ENCODE measurements at places on chromosomes 11 and 22.
A peak's percentile ranks its signal among the peaks of the same experiment; 100 is the strongest.

DNA sequence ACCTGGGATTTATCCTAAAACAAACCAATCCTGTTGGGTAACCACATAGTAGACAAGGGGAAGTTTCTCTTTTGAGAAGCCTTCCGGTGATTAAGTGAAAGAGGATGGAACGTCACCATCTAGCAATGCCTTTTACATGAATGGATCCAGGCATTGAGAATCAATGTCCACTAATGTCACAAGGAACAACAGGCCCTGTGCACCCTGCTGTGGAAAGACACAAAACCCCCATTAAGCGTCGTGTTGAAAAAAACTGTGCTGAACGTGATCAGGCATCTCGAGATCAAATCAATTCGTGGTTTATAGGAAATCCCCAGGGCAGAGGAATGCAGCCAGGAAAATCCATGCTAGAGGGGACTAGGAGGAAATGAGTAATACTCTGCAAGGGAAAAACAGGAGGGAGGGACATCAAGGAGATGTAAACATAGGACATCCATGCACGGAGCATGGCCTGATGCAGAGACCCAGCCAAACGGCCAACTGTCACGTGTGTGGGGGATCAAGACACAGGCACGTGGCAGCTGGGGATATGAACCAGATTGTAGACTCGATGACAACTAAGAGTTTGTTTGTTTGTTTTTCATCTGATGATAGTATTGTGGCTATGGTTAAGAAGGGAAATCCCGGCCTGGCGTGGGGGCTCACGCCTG is 38.6 kb upstream of the CARS1 start:
- no peak for DNase-seq

DNA sequence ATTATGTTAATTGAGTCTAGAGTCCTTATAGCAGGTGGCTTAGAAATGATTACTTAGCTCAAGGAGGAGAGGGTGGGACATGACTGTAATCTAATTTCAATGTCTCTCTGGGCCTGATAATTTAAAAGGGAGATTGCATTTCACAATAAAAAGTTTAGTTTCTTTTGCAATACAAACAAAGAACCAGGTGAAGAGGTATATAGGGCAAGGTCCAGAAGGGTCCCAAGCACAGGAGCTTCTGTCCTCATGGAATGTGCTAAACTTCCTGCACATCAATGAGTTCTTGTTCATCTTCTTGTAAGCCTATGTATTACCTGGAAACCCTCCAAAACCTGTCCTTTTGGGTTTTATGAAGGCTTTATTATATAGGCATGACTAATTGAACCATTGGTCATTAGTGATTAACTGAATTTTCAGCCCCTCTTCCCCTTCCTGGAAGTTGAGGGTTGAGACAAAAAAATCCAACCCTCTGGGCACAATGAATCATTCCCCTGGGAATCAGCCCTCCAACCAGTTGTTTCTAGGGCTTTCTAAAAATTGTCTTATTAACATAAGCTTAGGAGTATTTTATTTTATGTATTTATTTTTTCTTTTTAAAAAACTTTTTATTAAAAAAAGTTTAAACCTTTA is 37.6 kb downstream of the MS4A2 start:
- no peak for DNase-seq

DNA sequence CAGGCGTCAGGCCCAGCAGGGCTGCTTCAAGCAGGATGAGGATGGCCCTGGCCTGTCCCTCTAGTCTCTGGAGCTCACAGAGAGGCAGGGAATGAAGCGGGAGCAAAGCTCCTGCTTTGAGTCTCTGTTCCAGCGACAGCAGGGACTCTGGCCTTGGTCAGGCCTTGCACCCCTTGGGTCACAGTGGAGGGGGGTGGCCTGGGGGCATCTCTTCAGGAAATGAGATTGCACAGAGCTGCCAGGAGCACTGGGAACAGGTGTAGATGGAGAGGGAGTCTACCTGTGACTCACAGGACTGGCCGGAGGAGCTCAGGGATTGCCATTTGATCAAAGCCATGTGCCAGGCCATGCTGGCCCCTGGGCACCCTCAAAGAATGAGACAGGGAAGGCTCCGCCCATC is 1.6 kb downstream of the ANO1 start:
- no peak for DNase-seq

DNA sequence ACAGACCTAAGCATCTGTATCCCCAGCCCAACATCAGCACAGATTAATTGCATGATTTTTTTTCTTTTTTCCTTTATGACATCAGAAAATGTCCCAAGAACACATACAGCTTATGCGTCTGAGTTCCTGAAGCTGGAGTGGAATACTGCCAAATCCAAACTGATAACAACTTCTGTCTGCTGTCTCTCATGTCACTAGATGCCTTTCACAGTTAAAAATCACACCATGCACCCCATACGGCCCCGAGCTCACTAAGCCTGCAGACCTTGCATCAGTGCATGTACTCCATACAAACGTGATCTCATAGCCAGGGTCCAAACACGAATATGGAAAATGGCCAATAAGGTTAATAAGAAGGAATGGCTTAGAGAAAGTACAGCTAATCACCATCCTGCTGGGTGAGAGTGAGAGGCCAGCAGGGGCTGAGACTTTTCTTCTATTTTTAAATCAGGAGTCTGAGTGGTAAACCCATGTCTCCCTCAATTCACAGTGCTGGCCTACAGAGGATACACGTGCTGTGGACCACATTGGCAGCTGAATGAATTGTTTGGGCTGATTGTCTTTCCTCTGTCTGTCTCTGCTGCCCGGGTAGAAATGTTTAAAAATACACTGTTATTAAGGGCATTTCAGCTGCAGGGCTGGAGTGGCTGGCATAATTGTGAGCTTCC is 350.6 kb upstream of the RAG2 start:
- DNase-seq, result no peak

DNA sequence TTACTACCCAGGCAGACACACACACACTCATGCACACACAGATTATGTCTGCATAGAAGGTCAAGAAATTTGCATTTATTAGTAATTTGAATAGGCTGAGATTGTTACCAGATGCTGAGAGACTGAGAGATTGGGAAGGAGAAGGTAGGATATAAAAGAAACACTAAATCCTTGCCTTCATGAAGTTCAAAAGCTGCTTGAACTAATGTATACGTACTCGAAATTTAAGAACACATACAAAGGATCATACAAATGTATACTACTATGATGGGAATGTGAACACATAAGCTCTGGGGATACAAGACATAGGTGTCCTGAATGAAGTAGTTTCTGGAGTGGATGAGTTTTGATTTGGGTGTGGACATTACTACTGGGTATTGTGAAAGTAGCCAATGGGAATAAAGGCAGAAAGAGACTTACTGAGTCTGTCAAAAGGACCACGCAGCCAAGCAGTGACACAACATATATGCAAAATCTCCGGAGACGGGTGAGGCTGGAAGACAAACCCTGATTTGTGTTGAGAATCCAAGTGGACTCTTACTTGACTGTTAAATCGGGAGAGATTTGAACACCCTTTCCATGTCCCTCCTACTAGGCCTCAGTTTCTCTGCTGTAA is 7.3 kb upstream of the PKNOX2 start:
- no peak for DNase-seq

DNA sequence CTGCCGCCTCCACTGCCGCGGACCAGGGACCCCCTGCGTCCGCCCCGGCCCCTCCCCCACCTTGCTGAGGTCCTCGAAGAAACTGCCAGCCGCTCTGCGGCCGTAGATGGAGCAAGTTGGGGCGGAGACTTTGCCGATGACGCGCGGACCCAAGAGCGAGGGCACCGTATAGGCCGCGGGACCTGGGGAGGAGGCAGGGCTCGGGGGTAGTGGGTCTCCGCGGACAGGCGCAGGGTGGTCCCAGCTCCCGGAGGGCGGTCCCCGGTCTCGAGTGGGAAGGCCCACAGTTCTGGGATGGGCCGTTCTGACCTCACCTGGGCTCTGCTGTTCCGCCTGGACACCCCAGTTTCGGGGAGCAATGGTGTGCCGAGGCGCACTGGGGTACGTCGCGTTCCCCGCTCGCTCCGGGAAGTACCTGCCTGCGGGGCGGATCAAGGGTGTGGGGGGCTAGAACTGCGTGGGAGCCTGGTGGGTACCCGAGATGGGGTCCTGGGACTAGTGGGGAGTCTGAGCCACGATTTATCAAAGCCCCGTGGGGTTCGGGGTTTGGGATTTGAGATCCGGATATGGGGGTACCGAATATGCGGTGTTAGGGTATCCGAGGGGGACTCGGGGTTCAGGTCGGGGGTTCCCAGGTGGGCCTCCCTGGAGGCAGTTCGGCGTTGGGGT is 1.2 kb upstream of the TYMP start:
- DNase-seq, result peak; percentile 76

DNA sequence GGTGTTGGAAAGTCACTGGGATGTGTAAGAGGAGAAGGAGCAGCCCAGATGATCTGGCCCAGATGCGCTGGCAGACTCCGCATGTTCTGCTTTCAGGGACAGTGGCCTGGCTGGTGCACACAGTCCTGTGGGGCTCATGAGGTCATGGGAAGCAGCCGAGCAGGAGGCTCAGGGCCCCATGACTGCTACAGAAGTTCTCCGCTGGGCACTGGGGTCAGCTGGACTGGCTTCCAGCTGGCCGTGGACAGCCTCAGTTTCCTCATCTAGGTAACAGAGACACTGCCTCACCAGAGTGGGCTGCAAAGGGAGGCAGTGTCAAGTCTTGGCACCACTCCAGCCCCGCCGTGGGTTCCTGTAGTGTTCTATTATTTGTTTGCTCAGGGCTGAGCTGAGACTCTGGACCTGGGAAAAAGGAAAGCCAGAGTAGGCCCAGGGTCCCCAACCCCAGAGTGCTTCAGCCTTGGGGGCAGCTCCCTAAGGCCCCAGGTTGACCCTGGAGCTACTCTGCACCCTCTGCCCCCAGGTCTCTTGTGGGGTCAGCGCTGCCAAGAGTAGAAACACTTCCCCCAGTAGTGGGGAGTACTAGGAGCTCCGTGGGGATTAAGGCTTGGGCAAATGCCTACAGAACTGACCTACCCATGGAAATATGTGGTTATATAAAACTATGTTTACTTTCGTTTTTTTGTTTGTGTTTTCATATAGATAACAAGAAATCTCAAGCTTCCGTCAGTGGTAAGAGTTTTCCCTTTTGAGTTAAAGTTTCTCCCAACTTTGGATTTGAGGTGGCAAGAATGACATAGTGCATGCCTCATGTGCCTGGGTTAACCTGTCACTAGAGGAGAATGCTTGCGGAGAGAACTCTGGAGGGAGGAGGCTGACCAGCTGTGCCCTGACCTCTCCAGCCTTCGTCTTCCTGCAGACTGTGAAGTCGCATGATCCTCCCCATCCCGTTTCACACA is 45.3 kb downstream of the MED15 start:
- no peak for DNase-seq

DNA sequence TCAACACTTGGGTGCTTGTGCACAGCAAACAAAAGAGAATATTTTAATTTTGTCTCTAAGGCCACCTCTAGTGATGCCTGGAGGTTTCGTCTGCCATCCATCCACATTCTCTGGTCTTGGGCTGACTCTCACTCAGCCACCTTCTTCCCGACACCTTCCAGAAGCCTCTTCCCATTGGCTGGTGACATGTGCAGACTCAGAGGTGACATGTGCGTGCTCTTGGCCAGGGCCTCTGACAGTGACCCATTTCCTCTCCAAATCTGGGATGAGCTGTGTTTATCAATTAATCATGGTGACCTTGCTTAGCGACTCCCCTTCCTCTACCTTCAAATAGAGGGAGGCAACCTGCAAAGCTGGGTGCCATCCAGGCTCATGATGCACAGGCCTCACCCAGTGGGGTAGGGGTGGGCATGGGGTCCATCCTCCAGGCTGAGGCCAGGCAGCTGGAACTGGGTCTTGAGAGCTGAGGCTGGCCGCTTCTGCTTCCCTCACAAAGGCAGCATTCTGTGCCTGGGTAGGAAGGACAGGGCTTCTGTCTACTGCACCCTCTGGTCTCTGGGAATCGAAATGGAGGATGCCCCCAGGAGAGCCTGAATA is 91.8 kb downstream of the DHCR7 start:
- no peak for DNase-seq

GRCh38 chr11:1373536-1374214 is 16.1 kb upstream of the BRSK2 start:
- DNase-seq, result no peak

DNA sequence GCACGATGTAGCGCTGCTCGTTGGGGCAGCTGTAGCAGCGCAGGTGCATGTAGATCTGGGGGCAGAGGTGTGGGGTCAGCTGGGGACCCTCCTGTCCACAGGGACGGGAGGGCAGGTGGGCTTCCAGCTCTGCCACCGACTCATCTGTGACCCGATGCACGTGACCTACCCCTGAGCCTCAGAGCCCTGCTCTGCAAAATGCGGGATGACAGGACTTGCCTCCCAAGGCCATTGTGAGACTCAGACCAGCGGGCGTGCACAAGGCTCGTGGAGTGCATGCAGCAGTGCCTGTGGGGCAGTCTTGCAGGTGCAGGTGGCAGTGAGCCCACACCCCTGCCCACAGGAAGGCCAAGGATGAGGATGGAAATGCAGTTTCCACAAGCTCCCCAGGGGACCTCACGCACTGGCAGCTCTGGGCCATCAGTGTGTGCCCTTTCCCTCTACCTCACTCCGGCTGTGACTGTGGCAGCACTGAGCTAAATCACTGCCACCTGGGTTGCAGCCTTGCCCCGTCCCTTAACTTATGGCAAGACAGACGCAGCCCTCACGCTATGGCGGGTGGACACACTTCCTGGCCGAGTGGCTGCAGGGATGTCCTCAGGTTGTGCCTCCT is 26.7 kb downstream of the TMEM184B start:
- DNase-seq, result no peak

- DNase-seq, result no peak
These were observed 46.2 kb downstream of the CSNK2A3 start for GRCh38 chr11:11306855-11307254.

DNA sequence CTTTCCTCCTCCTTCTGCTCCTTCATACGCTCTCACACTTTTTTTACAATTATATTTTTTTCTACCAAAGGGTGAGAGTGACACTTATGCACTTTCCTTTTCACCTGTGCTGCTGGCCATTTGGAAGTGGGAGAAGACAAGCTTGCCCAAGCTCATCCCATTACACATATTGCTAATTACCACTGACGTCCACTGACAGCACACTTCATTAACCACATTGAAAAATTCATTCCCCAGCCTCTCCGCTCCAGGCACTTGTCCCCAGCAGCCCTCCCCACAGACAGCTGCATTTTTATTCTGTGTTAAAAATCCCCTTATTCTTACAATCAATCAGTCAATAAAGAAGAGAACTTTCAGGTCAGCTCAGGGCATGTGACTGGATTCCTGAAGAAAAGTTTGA is 175.1 kb downstream of the LRRC4C start:
- no peak for DNase-seq

GRCh38 chr11:71929491-71929890 is 645 bp downstream of the RNF121 start:
- DNase-seq, result no peak

- no peak for DNase-seq
These were observed 9.5 kb downstream of the BCL9L start for GRCh38 chr11:118915941-118916841.

- DNase-seq, result no peak
These were observed 232.0 kb upstream of the ZBED5 start for GRCh38 chr11:11089805-11090204.

DNA sequence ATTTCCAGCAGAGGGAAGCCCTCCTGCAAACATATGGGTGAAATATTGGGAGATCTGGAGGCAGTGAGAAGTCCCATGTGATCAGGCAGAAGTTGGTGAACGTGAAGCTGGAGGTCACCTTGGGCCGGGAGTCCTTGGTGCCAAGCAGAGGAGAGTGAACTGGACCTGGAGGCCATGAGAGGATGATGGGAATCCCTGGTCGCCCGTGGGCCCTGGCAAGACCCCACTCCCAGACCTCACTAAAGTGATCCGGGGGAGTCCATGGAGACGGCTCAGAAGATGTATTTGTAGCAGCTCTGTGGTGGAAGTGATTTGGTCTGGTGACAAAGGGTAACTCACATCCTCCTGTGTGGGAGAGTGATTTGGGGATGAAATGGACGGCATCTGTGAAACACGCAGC is 71.0 kb downstream of the ARHGAP8 start:
- no peak for DNase-seq
